ENCODE measurements at places on chromosomes 4 and X.

- DNase-seq: no peak
These were observed 1444.0 kb downstream of the PCDH18 start for GRCh38 chr4:136088211-136088867.

DNA sequence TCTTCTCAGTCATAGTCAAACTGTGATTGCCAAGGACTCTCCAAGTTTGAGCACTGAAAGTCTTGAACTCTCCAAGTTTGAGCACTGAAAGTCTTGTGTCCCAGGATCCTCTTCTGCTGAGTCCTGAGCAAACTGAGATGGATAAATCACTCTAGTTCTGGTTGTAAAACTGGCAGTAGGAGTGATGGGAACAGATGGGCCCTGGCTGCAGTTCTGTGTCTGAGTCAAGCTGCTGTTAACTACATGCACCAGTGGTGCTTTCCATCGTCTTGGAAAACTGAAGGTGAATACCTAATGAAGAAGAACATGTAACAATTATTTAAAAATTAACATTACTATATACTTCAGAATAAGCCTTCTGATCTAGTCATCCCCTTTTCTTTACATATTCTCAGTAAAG is 27.6 kb upstream of the KCNIP4 start:
- DNase-seq: no peak

GRCh38 chr4:24564488-24564887 is 19.9 kb downstream of the DHX15 start:
- no peak for DNase-seq

DNA sequence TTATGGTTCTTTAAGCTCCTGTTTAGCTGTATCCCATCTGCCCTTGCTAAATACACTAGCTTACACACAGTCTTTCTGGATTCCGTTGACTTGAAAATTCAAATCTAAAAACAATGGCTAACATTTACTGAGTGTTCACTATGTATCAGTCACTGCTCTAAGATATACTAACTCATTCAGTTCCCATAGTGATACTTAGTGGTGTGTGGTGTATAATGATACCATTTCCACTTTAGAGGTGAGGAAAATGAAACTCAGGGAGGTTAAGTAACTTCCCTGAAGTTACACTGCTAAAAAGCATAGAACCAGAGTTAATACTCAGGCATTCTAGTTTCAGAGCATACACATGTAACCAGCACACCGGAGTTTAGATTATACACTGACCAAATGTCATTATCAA is 762.0 kb downstream of the GRID2 start:
- no peak for DNase-seq

GRCh38 chrX:31652650-31653049 is 580.8 kb upstream of the FTHL17 start:
- no peak for DNase-seq

GRCh38 chr4:531721-532565 is 32.9 kb downstream of the PIGG start:
- DNase-seq: no peak

DNA sequence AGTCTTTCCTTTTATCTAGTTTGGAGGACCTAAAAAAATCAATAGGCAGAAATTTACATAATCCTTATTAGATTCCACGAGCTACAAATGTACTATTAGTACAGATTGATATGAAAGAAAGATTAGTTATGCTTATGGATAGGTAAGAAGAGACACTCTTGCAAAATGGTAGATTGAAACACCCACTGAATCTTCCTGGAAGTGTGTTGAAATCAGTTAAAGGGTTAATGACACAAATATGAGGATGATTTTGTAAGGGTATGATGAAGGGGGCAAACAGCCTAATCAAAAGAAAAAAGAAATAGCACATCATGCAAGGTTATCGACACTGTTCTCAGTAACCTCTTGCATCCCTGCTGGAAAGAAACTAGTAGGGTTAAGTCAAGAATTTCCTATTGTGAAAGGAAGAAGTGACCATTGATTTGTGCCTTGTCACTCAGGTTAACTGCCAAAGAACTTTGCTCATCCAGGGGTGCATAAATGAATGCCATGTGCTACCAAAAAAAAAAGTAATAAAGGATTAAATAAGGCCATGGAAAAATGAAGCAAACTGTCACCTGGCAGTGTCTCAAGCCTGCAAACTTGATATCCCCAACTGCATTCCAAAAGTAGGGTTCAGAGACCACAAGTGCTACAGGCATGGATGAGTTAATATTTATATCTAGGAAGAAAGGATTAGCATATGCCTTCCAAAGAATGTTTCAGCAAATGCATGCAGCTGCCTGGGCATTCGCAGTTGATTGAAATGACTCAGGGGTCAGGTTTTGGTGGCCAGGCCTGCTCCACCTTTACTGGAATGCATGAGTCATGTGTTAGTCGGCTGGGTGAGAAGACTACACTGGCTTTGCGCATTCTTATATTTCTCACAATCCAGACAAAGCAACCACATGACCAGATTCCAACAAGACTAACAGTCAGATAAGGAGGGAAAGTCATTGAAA is 78.3 kb upstream of the ATXN3L start:
- DNase-seq: no peak

DNA sequence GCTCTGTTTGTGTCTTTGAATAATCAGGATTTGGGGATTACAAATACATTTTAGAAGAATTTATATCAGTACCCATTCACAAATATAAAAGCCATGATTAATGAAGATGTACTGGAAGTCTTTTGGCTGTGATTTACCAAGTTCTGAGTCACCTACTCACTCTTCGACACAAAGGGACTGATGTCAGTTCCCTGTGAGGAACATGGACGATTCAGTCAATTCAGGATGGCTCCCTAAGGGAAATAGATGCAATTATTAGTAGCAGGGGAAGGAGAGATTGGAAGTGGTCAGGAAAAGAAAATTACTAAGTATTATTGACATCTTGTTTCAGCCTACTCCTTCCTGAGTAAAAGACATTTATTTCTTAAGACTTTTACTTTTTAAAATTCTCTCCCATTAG is 550.7 kb upstream of the SLIT2 start:
- no peak for DNase-seq

- DNase-seq: no peak
These were observed 530.5 kb downstream of the FAM133A start for GRCh38 chrX:94204524-94204923.

- no peak for DNase-seq
These were observed 5.4 kb upstream of the CXCR3 start for GRCh38 chrX:71623714-71624113.

DNA sequence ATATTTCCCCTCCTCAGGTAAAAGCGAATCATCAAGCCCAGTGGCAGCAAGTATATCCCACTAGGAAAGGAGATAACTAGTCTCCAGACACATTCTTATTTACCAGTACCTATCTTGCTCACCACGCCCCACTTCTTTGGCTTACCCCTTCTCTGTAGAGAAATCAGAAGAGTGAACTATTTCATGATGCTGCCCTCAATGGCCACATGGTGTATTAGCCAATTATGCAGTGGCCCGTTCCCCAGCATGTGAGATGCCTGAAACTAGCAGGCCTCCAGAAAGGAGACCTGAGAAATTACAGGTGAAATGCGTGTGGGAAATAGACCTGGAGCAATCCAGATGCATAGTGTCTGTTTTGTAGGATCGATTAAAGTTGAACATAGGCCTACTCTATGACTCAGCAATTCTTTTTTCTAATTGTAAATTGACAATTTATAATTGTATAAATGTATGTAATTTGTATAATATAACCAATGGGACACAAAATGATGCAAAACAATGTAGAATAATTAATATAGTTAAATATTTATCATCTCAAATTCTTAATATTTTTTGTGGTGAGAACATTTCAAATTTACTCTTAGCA is 87.3 kb downstream of the CXCL13 start:
- no peak for DNase-seq

All from CD4-positive, alpha-beta T cell treated with Interleukin-6 at 100 ng/mL for 8 hours (primary cell).